ENCODE measurements at places on chromosomes 6 and 20.

DNA sequence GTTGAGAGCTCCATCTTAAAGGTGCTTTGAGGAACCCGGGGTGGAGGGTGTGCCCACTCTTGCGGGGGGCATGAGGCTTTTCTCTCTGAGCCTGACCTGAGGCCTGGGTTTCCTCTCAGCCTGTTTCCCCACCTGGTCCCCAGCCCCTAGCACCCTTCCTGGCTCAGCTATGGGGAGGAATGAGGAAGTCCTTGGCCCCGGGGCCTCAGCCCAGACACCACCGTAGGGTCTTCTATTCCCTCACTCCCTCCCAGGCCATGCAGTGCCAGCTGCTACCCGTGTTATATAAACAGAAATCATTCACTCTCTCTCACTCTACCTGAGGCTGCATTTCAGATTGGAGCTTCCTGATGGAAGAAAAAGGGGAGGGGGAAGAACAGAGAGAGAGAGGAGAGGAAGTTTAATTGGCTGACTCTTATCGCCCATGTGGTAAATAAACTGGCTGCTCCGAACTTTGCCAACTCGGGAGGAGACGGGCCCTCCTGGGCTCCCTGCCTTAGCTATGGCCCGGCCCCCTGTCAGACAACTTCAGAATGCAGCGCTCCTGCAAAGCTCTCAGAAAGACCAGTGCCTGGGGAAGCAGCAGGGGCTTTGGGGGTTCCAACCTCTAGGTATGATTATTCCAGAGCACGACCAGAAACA, 2.8 kb downstream of the CDH22 start:
- H3K27ac ChIP-seq, result no peak overlapping the region
- H3K36me3 ChIP-seq, result no peaks in the 10 kb centered on the region
- peaks cover 22% of the 10 kb centered on the region for H3K4me1 ChIP-seq
- no peak for DNase-seq
- H3K27me3 ChIP-seq, result peaks cover 99% of the 10 kb centered on the region

- H3K27ac ChIP-seq, result no peak overlapping the region
- H3K27me3 ChIP-seq, result no peaks in the 10 kb centered on the region
- H3K4me3 ChIP-seq, result no peak overlapping the region
- DNase-seq, result no peak
- H3K4me1 ChIP-seq, result peaks cover 3% of the 10 kb centered on the region
Observed at GRCh38 chr6:36326356-36326995, 10.2 kb downstream of the BNIP5 start.

DNA sequence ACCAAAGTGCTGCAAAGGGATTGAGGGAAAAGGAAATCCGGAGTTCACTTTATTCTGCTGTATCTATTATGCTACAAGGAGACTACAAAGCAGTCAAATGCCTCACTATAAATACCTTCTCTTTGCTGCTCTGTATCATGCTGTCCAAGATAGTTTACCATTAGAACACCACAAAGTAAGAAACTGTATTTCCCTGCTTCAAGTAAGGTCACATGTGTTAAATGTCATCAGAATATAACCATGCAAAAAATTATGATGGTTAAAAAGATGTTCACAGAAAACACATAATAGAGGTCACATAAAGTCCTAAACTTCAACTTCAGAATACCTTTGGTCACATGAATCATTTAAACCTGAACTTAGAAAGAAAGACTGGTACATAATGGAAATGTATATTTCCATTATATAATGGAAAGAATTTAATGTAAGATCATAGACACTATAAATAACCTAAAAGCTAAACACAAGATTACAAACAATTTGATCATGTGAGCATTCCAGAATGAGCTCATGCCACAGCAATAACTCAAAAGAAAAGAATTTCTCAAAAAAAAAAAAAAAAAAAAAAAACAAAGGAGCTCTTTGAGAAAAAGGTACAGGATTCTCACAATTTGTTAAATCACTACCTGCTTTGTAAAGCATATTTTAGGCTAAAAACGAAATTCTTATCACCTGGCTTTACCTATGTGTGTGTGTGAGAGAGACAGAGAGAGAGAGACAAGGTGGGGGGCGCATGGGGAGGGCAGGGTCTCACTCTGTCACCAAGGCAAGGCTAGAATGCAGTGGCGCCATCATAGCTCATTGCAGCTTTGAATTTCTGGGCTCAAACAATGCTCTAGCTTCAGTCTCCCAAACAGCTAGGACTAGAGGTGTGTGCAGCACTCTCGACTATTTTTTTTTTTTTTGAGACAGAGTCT, 58.7 kb downstream of the KIF13A start:
- no peaks in the 10 kb centered on the region for H3K36me3 ChIP-seq
- no peaks in the 10 kb centered on the region for H3K27me3 ChIP-seq
- H3K27ac ChIP-seq, result peak overlapping the region; percentile 81

DNA sequence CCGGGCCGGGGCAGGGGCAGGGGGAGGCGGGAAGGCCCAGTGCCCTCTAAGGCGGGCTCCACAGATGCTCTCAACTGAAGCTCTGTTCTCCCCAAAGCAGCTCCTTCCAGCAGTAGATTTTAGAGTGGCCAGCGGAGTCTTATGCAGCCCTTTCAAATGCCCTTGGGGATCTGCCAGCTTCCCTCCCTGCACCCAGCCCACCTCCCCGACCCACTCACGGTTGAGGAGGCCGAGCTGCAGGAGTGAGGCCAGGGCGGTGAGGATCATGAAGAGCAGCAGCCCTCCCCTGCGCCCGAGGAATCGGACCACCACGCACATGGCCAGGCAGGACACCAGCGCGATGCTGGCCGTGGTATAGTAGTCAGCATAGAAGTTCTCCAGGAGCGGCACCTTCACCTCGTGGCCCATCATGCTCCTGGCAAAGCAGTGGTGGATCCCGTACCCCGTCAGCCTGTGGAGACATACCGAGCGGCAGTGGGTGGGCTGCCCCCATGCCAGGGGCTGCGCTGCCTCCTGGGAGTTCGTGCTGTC, 28.0 kb downstream of the PSMG4 start:
- no peak overlapping the region for H3K4me3 ChIP-seq
- no peak for DNase-seq
- peaks cover 23% of the 10 kb centered on the region for H3K36me3 ChIP-seq
- no peaks in the 10 kb centered on the region for H3K27me3 ChIP-seq
- H3K4me1 ChIP-seq, result peaks cover 28% of the 10 kb centered on the region

- H3K27me3 ChIP-seq, result no peaks in the 10 kb centered on the region
- peaks cover 70% of the 10 kb centered on the region for H3K36me3 ChIP-seq
- H3K4me3 ChIP-seq, result no peak overlapping the region
- no peak for DNase-seq
Observed at GRCh38 chr6:35071347-35071994, 69.7 kb downstream of the TCP11 start.

DNA sequence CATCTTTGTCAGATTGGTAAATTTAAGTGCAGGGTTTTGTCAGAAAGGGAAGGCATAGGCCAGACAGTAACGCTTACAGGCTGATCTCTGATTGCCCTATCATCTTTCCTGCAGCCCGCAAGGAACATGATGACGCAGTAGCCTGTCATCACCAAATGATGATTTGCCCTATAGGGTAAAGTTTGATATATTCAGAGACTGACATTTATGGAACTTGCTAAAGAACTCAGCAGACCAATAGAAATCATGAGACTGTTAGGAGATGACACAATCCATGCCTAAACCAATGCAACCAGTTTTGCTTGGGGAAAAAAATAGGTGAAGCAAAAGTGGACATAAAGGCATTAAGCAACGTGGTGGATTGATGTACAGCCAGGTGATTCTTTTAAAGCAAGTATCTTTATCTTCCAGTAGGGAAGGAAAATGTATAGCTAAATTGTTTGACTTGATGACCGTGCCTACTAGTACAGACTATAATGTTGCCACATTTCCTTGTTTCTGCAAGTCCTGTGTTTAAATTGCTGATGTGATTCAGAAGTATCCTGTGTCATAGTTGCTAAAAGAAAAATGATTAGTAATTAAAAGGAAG, 2.4 kb downstream of the NUS1 start:
- no peak for DNase-seq
- H3K27me3 ChIP-seq, result no peaks in the 10 kb centered on the region
- H3K4me3 ChIP-seq, result no peak overlapping the region
- H3K36me3 ChIP-seq, result no peaks in the 10 kb centered on the region
- peaks cover 73% of the 10 kb centered on the region for H3K4me1 ChIP-seq
- H3K27ac ChIP-seq, result no peak overlapping the region
